ENCODE measurements at places on chromosomes 7 and 10.
A peak's percentile ranks its signal among the peaks of the same experiment; 100 is the strongest.

GRCh38 chr10:97852277-97852676 is 2.6 kb downstream of the GOLGA7B start:
- no peak for DNase-seq

DNA sequence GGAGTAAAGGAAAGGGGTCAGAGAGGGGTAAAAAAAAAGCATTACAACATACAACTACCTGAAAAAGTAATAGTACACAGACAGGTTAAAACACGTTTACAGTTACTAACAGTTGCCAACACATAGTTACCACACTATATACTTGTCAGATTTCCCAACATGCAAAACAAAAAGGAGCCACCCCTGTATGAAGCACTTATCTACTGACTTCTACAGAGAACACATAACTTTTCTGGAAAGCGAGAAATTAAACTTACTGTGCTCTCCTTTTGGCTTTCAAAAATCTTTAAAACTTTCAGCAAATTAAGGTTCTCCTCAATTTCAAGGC is 2.1 kb downstream of the ABI1 start:
- no peak for DNase-seq

DNA sequence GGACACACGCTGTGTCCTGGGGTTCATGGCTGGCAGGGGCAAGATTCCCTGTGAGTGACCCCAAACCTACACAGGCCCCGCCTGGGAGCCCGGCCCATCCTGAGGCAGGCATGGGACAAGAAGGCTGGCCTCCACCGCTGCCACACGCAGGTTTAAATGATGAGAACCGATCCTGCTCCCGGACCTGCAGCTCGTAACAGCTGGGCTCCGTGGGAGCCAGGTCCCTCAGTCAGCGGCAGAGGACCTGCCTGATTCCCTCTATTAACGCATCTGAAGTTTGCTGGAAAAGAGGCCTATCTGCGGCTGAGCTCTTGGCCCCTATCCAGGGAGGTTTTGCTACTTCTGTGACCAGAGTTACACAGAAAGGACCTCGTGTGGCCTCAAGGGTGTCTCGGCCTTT is 112.3 kb downstream of the VIPR2 start:
- no peak for DNase-seq

DNA sequence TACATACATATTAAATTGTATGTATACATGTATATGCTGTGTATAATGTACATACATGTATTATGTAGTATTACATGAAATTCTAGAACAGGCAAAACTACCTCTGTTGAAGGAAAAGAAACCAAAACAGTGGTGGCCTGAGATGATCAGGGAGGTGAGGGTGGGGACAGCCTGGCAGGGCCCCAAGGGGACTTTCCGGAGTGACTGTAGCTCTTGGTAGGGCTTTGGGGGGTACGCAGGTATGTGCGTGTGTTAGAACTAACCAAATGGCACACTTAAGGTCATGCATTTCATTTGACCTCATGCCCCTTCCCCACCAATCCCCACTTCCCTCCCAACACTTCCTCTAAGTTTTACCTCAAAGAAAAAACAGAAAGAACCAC is 31.3 kb downstream of the CTBP2 start:
- no peak for DNase-seq

GRCh38 chr7:140494867-140495266 is 15.6 kb upstream of the MKRN1 start:
- DNase-seq = no peak

- DNase-seq = no peak
Measured at GRCh38 chr10:4250587-4250887, 465.5 kb upstream of the KLF6 start.

GRCh38 chr10:77881636-77882035 is 44.9 kb downstream of the DLG5 start:
- no peak for DNase-seq

GRCh38 chr10:68752711-68753350 is 31.8 kb downstream of the CCAR1 start:
- DNase-seq = no peak

DNA sequence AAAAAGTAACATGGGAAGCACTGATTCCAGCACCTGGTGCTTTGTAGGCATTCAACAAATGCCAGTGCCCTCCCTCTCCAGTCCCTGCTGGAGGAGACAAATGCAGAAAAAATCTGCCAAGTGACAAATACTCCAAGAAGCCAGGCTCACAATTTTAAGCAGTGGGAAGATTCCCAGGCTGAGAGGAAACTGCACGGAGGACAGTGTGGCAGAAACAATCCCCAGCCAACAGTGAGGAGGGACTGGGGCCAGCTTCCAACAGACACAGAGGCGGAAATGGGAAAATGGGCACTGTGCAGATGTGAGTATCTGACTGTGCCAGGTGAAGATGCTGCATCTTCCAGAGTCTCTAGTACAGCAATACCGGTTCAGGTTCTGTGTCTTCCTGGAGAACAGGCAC is 106.3 kb downstream of the SLIT1 start:
- DNase-seq = no peak

- no peak for DNase-seq
Measured at GRCh38 chr7:99498546-99498944, 1.5 kb downstream of the ZNF394 start.

DNA sequence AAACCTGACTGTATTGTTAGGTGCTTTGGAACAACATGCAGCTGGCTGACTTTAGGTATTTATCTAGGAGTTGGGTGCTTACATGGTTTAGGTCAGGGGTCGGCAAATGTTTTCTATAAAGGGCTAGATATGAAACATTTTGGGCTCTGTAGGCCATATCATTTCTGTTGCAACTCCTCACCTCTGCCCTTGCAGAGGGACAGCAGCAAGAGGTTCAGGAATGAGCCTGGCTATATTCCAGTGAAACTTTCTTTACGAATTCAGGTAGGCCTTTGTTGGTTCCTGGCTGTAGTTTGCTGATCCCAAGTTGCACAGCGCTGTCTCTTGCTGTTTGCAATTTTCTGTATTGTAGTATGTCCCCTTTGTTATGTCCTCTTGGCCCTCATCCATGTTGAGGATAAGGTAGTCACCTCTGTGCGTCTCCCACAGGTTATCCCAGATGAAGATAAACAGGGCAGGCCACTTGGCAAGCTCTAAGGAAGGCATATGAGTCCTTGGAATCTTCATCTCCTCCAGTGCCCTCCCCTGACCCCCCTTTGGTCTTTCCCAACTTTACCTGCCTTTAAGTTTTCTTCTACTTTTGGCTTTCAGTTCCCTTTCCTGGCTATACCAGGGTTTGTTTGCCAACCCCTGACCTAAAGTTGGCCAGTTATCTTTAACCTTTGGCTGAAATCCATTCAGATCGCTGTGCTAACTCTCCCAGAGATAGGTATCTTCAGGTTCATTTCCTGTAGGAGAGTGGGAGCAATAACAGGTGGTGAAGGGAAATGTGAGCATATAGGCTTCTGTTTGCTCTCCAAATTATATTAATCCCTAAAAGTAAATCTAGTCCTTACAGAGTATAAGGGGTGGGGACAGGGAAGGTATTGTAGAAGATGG is 36.1 kb downstream of the SGPL1 start:
- DNase-seq = no peak

DNA sequence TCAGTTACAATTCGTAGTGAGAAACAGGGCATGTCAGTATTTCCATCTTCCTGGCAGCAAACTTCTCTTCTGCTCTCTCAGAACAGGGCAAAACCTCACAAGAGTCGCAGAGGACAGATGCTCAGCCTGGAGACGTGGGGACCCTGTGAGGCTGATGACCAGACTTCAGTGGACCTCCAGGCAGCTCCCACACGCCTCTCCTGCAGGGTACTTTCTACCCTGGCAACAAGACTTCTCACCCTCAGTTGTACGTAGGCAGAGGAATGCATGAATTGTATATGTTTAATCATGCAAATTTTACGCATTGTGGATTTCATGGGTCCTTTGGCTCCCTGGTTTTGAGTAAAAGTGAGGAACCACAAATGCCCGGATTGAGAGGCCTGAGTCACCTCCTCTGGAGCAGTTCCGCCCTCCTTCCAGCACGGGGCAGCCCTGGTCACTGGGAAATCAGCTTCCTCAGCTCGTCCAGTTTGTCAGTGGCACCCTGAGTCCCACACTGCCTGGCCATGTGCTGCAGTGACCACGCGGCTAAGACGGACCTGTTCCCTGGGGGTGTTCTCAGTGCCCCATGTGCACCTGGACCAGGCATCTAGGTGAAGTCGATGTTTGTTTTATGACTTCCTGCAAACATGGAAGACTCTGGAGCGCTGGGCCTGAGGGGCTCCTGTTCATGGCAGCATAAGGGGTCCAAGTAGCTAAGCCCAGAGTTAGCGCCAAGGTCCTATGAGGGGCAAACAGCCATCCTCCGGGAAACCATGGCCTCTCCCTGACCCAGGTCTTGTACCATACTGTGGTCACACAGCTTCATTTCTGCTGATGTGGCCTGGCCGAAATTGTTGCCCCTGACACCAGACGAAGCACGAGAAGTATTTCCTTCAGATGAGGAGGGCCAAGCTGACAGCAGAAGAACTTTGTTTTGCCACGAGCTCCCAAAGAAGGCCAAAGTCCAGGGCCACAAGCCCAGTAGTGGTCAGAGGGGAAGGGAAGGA is 165.1 kb downstream of the TNS3 start:
- no peak for DNase-seq

GRCh38 chr7:28358423-28358868 is 53.9 kb upstream of the CREB5 start:
- DNase-seq = peak; percentile 65

GRCh38 chr7:123916240-123916724 is 8.8 kb upstream of the SPAM1 start:
- DNase-seq = no peak

- DNase-seq = no peak
Measured at GRCh38 chr10:44373341-44373995, 11.4 kb downstream of the CXCL12 start.

DNA sequence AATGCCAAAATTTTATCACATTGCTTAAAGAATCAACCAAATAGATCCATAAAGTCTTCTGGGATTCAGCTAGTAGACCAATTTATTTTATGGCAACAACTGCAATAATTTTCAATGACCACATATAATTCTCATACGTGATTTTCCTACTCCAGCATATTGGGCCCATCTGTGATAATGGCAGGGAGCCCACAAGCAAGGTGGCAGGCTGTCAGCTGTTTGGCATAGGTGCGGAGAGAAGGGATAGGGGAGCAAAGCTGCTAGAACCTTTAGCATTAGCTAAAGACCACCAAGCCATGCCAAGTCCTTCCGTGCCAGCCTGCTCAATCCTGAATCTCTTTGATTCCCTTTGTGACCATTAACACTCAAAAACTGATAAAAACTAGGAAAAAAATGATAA is 721.2 kb downstream of the XPNPEP1 start:
- no peak for DNase-seq

DNA sequence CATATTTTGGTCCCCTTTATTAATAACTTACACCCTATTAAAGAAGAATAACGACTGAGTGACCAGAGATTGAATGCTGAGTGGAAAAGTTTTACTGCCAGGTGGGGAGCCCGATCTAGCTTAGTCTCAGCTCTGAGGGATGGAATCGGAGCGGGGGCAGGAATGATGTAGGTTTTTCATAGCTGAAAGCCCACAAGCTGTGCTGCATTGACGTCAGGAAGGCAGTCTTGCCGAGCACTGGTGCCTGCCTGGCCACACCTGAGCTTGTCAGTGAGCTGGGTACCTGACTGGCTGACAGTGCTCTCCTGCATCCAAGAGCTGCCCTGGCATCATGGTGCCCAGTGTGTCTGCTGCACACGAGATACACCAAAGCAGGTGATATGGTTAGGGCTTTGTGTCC is 34.8 kb downstream of the GRK5 start:
- DNase-seq = no peak

DNA sequence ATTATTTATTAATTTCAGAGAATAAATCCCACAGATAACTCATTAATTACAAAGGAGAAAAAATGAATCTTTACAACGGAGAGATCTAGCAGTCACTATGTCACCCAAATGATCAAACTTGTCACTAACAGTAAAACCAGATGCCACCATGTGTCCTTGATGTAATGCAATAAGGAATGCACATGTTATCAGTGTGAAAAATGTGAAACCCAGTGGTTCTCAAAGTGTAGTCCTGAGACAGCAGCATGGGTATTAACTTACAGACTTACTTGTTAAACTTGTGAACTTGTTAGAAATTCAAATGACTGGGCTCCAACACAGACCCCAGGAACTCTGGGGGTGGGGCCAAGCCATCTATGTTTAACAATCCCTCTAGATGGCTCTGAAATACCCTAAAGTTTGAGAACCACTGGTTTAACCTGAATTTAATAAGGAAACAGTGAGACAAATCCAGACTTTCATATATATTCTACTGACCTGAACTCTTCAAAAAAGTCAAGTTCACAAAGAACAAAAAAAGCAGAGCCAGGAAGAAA is 77.4 kb downstream of the RNLS start:
- DNase-seq = no peak

DNA sequence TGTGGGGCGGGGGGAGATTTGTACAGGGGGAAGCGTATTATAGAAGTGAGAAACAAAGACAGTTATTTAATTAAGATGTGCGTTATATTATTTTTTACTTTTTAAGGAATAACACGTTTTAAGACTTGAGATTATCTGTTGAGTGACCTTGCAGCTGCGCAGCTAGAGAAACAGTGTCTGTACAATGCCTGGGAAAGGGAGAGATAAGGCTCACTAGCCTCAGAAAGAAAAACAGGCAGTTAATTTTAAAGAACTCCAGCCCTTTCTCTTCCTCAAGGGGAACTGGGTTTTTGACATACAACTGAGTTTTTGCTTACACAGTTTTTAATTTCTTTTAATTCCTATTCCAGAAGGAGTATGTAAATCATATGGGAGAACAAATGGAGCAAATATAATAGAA is 50.7 kb downstream of the LMBR1 start:
- no peak for DNase-seq

GRCh38 chr10:33087152-33087551 is 129.1 kb upstream of the ITGB1 start:
- no peak for DNase-seq

- DNase-seq = peak; percentile 41
Measured at GRCh38 chr10:129963641-129964501, at the start of gene EBF3. EBF3 (minus strand) TSS chr10:129964274; CDS start chr10:129963768, 506 bp downstream.

- peak; percentile 48 for DNase-seq
Measured at GRCh38 chr7:26397332-26397731, 105.7 kb downstream of the SNX10 start.

- no peak for DNase-seq
Measured at GRCh38 chr7:134009314-134010110, 117.6 kb upstream of the LRGUK start.

- DNase-seq = peak; percentile 62
Measured at GRCh38 chr7:154777023-154777422, 225.9 kb downstream of the PAXIP1 start.
